SHP77 treated with DMSO at 0.1 percent for 48 hours (cell line): ENCODE measurements at places on chromosomes 16 and 17.

- DNase-seq, result no peak
Measured at GRCh38 chr17:56678249-56679114, 85.0 kb downstream of the NOG start.

DNA sequence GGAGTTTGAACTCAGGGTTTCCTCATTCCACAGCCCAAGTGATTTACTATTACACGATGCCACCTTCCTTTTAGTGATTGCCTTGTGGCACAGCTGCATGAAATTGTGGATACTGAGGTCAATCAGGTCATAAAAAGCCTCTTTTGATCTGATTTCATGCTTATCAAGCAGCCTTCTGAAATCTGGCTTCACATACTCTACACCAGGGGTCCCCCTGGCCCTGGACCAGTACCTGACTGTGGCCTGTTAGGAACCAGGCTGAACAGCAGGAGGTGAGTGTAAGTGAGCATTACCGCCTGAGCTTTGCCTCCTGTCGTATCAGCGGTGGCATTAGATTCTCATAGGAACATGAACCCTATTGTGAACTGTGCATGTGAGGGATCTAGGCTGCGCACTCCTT, 13.8 kb downstream of the SLFN5 start:
- no peak for DNase-seq

DNA sequence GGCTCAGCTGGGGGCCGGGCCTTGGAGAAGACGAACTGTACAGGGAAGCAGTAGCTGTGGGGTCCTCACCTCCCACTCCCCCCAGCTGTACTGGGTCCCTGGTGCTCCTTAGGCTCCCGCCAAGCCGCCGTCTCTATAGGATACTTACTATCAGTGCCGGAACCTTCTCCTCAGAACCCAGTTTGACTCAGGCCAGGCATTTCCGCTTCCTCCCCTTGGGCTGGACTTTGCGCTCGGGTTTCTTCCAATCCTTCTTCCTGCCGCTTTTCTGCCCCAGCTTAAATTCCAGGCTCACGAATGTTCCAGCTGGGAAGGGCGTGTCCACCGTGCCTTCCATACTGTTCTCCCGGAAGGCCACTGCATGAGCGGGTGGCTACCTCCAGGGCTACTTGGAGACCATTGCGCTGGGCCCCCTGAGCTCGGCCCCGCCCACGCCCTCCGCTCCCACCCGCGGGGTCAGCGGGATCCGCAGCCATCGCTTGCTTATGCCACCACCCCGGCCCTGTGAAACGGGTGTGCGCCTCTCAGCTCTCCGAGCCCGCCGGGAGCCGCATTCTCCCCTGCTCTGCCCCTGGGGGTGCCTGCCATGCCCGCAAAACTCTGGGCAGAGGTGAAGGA, 1795.9 kb downstream of the TP53TG3F start:
- DNase-seq, result no peak

- no peak for DNase-seq
Measured at GRCh38 chr16:57890752-57891111, 80.2 kb downstream of the CNGB1 start.

- DNase-seq, result no peak
Measured at GRCh38 chr17:3905017-3905520, 11.2 kb downstream of the P2RX1 start.

DNA sequence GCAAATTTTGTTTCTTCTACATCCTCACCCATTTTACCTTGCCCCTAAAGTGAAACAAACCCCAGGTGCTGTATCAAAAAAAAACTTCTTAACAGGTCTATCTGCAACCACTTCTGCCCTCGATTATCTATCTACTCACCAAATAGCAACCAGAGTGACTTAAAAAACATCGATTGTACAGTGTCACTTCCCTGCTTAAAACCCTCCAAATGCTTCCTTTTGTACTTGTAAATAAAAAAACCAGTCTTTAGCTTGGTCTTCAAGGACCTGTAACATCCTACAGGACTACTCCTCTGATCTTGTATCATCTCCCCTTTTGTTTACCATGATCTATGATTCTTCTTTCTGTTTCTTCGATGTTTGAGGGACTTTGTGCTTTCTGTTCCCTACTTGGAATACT, 82.7 kb upstream of the CORO6 start:
- no peak for DNase-seq
